ENCODE measurements at places on chromosomes 13 and 19. TPM values are rescaled to one million over a fixed set of nuclear protein-coding genes. Genes with fewer than 3 reads are reported as not detected.

SLC25A23 gene
- 87.0 TPM for total RNA-seq

FXYD1 gene
- total RNA-seq = 580 TPM

DNA sequence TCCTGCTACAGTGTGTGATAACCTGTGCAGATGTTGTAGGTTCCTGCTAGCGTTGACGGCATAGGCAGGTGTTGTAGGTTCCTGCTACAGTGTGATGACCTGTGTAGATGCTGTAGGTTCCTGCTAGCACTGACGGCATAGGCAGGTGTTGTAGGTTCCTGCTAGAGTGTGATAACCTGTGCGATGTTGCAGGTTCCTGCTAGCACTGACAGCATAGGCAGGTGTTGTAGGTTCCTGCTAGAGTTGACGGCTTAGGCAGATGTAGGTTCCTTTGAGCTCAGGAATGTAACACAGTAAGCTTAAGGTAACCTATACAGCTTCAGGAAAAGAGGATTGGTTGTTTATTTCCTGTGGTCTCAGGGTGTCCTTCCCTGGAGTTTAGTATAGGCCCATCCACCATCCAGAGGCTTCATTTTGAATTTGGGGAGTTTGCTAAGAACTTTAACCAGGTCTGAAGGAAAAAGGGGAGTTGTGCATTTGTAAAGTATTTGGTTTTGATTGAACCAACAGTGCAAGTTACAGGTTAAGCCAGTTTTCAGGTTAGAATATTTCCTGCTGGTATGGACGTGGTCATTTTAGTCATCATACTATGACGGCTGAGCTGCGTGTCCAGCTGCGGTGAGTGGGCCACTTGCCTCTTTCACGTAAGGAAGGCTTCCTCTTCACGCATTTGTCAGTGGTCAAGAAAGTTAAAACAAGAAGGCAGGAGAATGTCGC lies 53.8 kb downstream of the ATP11A start:
- DNase-seq = no peak

DNA sequence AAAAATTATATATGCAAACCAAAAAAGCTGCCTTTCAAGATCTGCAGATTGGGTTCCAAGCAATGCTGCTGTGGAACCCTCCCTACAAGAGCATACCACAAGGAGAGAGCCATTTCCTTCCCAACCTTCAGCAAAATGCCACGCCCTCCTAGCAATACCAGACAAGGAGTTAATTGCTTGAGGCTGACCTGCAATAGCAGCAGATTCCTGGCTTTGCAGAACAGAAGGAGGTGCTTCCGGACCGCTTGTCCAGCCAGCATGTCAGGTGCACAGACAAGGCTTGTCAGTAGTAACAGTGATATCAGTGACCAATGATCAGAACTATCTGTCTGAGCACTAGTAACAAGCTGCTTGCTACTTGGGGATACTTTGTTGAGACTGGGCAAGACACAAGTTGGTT lies 301.6 kb downstream of the FGF14 start:
- no peak for DNase-seq

GRCh38 chr13:36130552-36131221 lies 495 bp downstream of the DCLK1 start:
- peak; percentile 60 for DNase-seq

- no peak for DNase-seq
These were observed 33.9 kb downstream of the CAB39L start for GRCh38 chr13:49410006-49410405.

DNA sequence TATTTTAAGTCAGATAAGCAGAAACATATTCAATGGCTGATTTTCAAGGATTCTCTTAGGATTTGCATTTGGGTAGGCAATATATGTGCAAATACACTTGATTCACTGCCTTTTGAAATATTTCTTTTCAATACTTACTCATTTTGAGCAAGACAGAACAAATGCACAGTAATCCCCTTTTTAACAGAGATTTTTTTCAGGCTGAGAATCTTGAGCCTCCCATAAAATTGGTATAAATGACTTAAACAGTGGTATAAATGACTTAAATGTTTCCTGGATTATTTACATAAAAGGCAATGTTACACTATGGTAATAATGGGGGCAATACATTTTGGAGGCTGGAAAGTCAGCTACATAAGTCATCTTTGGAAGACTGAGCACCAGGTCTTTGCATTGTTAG lies 389.0 kb downstream of the OLFM4 start:
- no peak for DNase-seq

ONECUT3 gene
- not detected for total RNA-seq

- no peak for DNase-seq
These were observed 10.2 kb upstream of the CBLC start for GRCh38 chr19:44767295-44768180.
